ENCODE measurements at places on chromosomes 4 and X.

GRCh38 chrX:103012945-103013344 is 51.0 kb downstream of the BEX1 start:
- H3K4me1 ChIP-seq = no peaks in the 10 kb centered on the region
- no peaks in the 10 kb centered on the region for H3K27me3 ChIP-seq
- no peak overlapping the region for H3K27ac ChIP-seq

- no peaks in the 10 kb centered on the region for H3K36me3 ChIP-seq
- no peaks in the 10 kb centered on the region for H3K4me1 ChIP-seq
- H3K27me3 ChIP-seq = no peaks in the 10 kb centered on the region
- no peak overlapping the region for H3K4me3 ChIP-seq
- H3K27ac ChIP-seq = no peak overlapping the region
Observed at GRCh38 chrX:118208481-118208880, 91.9 kb upstream of the KLHL13 start.

GRCh38 chr4:185249105-185249504 is 39.7 kb downstream of the SNX25 start:
- no peaks in the 10 kb centered on the region for H3K27me3 ChIP-seq
- no peak overlapping the region for H3K4me3 ChIP-seq
- no peaks in the 10 kb centered on the region for H3K36me3 ChIP-seq
- no peaks in the 10 kb centered on the region for H3K4me1 ChIP-seq
- no peak overlapping the region for H3K27ac ChIP-seq

- peaks cover 3% of the 10 kb centered on the region for H3K27me3 ChIP-seq
- H3K27ac ChIP-seq = no peak overlapping the region
- H3K36me3 ChIP-seq = no peaks in the 10 kb centered on the region
- H3K4me1 ChIP-seq = no peaks in the 10 kb centered on the region
- DNase-seq = no peak
Observed at GRCh38 chr4:42310358-42310757, 86.9 kb upstream of the SHISA3 start.

DNA sequence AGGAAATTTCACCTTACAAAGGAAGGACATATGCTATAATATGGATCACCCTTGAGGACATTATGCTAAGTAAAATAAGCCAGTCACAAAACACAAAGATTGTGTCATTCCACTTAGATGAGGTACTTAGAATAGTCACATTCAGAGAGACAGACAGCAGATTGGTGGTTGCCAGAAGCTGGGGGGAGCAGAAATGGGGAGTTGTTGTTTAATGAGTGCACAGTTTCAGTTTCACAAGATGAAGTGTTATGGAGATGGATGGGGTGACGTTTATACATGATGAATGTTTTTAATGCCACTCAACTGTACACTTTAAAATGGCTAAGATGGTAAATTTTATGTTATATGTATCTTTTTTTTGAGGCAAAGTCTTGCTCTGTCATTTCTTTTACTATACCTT is 14.8 kb upstream of the SPON2 start:
- H3K27ac ChIP-seq = no peak overlapping the region
- peaks cover 11% of the 10 kb centered on the region for H3K4me1 ChIP-seq
- no peak for DNase-seq
- H3K27me3 ChIP-seq = no peaks in the 10 kb centered on the region
- H3K36me3 ChIP-seq = no peaks in the 10 kb centered on the region
- no peak overlapping the region for H3K4me3 ChIP-seq

DNA sequence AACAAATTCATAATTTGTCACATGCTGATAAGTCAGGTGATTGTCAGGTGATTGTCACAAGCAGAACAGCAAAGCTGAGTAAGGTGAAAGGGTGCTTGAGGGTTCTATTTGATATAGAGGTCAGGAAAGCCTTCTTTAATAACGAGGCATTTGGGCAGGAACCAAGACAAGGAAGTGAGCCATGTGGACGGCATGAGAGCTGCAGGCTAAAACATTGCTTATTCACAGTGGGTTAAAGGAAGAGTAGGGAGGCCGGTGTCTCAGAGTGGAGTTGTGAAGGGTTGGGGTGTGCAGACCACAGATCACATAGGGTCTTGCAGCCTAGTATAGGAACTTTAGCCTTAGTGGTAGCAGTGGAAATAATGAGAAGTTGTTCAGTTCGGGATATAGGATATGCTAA is 31.3 kb upstream of the CYP2U1 start:
- H3K4me3 ChIP-seq = no peak overlapping the region
- peaks cover 8% of the 10 kb centered on the region for H3K36me3 ChIP-seq
- no peak overlapping the region for H3K27ac ChIP-seq
- peaks cover 11% of the 10 kb centered on the region for H3K4me1 ChIP-seq
- H3K27me3 ChIP-seq = no peaks in the 10 kb centered on the region
- DNase-seq = no peak

DNA sequence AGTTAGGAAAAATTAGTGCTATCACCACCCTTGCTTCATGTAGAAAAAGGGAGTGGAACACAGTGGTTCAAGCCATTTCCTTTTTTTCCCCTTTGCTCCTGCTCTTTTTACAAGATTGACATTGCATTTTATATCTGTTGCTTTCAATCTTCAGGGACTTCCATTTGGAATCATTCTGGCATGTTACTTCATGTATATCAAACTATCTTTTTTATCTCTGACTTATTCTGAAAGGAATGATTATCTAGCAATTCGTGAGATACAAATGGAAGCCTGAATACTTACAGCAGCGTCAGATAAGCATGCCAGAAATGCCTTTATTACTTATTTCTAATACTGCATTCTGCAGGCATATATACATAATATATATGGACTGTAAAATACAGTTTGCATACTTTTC is 20.4 kb downstream of the ADGRL3 start:
- no peaks in the 10 kb centered on the region for H3K36me3 ChIP-seq
- H3K4me1 ChIP-seq = no peaks in the 10 kb centered on the region
- no peak for DNase-seq
- no peak overlapping the region for H3K27ac ChIP-seq
- no peak overlapping the region for H3K4me3 ChIP-seq
- no peaks in the 10 kb centered on the region for H3K27me3 ChIP-seq

- H3K36me3 ChIP-seq = no peaks in the 10 kb centered on the region
- peak overlapping the region; percentile 88 for H3K4me3 ChIP-seq
- DNase-seq = peak; percentile 79
Observed at GRCh38 chr4:87007528-87008446, 73.0 kb downstream of the AFF1 start.

- H3K4me1 ChIP-seq = no peaks in the 10 kb centered on the region
- no peak overlapping the region for H3K4me3 ChIP-seq
- no peaks in the 10 kb centered on the region for H3K36me3 ChIP-seq
- no peaks in the 10 kb centered on the region for H3K27me3 ChIP-seq
- no peak for DNase-seq
Observed at GRCh38 chr4:188008377-188008776, 12.8 kb downstream of the ZFP42 start.

DNA sequence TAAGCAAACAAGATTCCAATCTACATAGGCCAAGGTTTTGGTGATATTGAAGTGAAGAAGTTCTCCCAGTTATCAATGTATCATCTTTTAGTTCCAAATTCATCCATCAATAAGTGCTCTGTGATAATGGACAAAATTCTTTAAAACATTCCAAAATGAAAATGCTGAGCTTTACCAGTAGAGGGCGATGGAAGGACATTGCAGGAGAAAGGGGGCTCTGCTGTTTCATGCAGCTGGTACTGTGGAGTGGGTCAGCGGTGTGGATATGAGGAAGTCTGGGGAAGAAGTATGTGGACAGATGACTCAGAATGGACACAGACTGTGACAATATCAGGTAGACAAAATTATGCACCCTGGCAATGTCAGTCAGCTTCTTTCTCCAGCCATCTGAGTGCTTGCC is 46.6 kb upstream of the HS6ST2 start:
- H3K36me3 ChIP-seq = no peaks in the 10 kb centered on the region
- H3K27me3 ChIP-seq = no peaks in the 10 kb centered on the region
- no peaks in the 10 kb centered on the region for H3K4me1 ChIP-seq
- DNase-seq = no peak
- no peak overlapping the region for H3K4me3 ChIP-seq
- no peak overlapping the region for H3K27ac ChIP-seq

- no peaks in the 10 kb centered on the region for H3K36me3 ChIP-seq
- H3K4me3 ChIP-seq = no peak overlapping the region
- H3K4me1 ChIP-seq = no peaks in the 10 kb centered on the region
- DNase-seq = no peak
Observed at GRCh38 chrX:20507901-20508620, 241.4 kb upstream of the RPS6KA3 start.

GRCh38 chr4:41514766-41515481 is 23.0 kb upstream of the LIMCH1 start:
- no peaks in the 10 kb centered on the region for H3K4me1 ChIP-seq
- no peaks in the 10 kb centered on the region for H3K27me3 ChIP-seq
- H3K27ac ChIP-seq = no peak overlapping the region
- no peak overlapping the region for H3K4me3 ChIP-seq

DNA sequence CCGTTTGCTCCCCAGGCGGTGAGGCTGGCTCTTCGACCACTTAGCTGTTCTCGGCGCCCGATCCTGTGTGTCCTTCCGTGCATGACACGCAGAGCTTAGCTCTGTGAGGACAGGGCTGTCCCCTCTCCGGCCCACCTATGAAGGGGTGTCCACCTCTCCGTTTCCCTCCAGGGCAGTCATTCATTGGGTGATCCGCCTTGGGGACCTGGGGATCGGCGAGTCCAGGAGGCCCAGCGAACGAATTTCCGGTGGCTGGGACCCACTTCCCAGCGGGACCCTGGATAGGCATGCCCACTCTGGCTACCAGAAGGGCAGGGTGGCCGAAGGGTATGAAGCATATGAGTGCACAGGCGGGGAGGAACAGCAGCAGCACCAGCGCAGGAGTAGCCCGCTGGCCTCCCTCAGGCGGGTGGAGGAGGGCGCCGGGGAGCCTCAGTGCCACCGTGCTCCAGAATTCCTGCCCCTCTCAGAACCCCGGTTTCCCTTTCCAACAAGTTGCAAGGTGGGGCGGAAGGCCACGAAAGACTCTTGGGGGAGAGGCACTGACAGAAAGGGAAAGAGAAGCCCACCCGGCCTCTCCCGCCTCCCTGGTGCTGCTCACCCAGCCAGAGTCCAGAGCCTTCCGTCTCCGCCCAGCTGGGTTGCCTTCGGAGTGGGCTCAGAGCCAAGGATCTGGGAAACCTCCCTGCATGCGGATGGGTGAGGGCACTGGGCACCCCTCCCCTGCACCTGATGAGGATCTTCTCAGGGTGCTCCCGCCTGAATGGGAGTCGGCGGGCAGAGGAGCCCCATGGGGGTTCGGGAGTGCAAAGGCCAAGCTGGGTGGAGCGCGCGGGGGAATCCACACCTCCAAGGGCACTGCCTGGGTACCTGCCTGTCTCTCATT is 8.6 kb downstream of the HMX1 start:
- no peaks in the 10 kb centered on the region for H3K36me3 ChIP-seq
- DNase-seq = no peak
- peaks cover 36% of the 10 kb centered on the region for H3K4me1 ChIP-seq
- H3K27me3 ChIP-seq = peaks cover 99% of the 10 kb centered on the region
- no peak overlapping the region for H3K4me3 ChIP-seq

- no peaks in the 10 kb centered on the region for H3K4me1 ChIP-seq
- no peak for DNase-seq
- no peaks in the 10 kb centered on the region for H3K36me3 ChIP-seq
- H3K27ac ChIP-seq = no peak overlapping the region
- H3K4me3 ChIP-seq = no peak overlapping the region
Observed at GRCh38 chr4:177952723-177953122, 510.5 kb upstream of the AGA start.

- no peaks in the 10 kb centered on the region for H3K4me1 ChIP-seq
- no peaks in the 10 kb centered on the region for H3K36me3 ChIP-seq
- no peaks in the 10 kb centered on the region for H3K27me3 ChIP-seq
Observed at GRCh38 chrX:115900425-115900824, 270.1 kb upstream of the AGTR2 start.

DNA sequence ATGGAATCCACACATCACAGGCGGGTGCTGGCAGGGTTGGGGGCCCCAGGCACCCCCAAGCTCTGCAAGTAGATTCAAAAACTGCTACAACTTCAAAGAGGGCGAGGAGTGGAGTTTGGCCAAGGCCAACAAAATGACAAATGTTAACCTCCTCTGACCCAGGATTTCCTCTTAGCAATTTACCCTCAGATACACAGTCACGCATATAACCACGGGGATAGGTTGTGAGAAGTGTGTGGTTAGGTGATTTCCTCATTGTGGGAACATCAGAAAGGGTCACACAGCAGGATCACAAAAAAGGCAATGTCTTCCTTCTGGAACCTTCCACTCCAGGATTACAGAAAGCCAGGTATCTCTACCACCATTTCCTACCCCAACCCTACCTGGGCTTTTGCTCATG is 62.4 kb downstream of the C4orf50 start:
- H3K27ac ChIP-seq = no peak overlapping the region
- no peak overlapping the region for H3K4me3 ChIP-seq
- no peak for DNase-seq
- H3K36me3 ChIP-seq = no peaks in the 10 kb centered on the region

GRCh38 chr4:72893354-72894066 is 176.0 kb downstream of the COX18 start:
- no peak overlapping the region for H3K4me3 ChIP-seq
- no peak for DNase-seq
- peak overlapping the region; percentile 75 for H3K27ac ChIP-seq
- no peaks in the 10 kb centered on the region for H3K36me3 ChIP-seq
- no peaks in the 10 kb centered on the region for H3K4me1 ChIP-seq
- H3K27me3 ChIP-seq = no peaks in the 10 kb centered on the region

DNA sequence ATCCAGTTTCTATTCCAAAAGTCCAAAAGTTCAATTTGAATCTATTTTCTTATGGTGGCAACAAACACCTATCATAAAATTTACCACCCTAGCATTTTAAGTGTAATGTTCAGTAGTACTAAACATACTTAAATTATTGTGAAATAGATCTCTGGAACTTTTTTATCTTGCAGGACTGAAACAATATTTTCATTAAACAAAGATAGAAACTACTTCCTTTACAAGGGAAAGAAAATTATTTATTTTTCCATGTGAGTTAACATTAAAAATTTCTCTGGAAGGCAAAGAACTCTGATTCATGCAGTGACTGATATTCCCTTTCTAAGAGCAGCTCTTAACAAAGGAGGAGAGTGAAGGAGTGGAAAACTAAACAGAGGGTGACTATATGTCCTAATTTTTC is 40.2 kb downstream of the ADH7 start:
- no peak overlapping the region for H3K4me3 ChIP-seq
- DNase-seq = no peak
- peak overlapping the region; percentile 85 for H3K27ac ChIP-seq
- H3K4me1 ChIP-seq = peaks cover 55% of the 10 kb centered on the region

All from tibial artery (tissue), 4 donors.